ENCODE measurements at places on chromosomes 5 and 9.

DNA sequence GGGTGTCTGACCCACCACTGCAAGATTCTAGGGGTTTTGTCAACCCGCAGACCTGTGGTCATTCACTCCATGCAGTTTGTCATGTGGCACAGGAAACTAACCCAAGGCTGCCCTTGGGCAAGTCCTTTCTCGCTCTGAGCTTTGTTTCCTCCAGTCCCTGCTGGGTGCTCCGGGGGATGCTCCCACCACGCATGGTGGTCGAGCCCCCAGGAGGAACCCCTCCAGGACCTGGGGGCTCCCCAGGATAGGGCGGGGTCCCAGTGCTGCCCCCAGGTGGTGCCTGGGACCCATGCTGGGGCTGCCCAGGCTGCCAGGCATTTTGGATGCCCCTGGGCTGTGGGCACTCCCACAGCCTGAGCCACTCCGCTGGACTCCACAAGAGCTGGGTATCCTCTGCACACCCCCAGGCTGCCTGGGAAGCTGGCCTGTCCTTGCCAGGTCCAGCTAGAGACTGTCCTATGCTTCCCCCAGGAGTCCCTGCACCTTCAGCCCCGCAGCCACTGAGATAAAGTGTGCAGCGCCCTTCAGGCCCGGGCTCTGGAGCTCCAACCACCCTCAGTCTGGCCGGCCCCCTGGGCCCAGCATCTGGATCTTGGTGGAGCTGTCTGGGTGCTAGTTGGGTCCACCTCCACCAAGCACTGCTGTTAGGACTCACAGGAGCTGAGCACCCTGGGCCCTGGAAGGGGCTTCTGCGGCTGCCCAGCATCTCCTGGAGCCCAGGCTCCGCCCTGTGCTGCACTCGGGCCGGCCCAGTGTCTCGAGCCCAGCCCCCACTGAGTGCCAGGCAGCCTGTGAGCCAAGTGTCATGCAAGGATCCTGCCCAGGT, 104.3 kb downstream of the PHF2 start:
- peak; percentile 42 for DNase-seq

DNA sequence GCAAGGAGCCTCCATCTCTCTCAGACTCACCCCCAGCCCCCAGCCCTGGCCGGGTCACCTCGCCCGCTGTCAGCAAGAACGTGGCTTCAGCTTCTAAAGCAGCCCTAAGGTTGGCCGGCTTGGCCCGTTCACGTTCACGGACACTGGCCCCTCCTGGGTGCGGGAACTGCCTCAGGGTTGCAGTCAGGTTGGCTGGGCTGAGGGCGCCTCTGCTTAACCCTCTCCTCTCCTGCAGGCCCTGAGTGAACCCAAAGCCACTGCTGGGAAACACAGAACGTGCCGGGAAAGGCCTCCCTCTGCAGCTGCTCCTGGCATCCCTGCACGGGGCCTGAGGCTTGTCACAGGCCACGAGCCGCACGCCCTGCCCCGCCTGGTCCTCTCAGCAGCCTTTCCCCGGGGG, 40.1 kb upstream of the UBAC1 start:
- no peak for DNase-seq

DNA sequence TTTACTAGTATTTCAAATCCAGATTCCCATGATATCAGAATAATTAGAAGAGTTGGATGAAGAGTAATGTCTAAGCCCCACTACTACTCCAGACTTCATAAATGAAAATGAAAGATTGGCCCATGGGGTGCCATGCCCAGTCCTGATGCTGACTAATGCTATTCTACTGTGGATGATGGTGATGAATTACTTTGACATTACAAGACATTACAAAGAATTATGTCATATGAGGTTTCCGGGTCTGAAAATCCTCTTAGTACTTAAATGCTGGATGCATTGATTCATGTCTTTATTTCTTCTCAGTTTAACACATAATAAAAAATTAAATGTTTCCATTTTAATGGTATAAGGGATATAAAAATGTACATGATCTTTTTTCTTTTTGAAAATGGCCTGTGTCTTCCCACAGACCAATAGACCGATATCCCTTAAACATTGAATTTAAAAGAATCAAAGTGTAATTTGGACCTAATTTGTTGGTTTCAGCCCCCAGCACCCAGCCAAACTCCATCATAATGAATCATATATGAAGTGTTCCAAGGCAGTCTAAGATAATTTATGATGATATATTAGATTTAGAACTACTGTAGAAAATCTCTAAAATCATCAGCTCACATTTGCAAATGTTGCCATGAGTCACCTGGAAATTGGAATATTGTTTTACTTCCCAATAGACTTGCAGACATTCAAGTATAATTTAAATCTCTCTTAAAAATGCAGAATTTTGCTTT, 223.6 kb upstream of the SGCD start:
- no peak for DNase-seq

DNA sequence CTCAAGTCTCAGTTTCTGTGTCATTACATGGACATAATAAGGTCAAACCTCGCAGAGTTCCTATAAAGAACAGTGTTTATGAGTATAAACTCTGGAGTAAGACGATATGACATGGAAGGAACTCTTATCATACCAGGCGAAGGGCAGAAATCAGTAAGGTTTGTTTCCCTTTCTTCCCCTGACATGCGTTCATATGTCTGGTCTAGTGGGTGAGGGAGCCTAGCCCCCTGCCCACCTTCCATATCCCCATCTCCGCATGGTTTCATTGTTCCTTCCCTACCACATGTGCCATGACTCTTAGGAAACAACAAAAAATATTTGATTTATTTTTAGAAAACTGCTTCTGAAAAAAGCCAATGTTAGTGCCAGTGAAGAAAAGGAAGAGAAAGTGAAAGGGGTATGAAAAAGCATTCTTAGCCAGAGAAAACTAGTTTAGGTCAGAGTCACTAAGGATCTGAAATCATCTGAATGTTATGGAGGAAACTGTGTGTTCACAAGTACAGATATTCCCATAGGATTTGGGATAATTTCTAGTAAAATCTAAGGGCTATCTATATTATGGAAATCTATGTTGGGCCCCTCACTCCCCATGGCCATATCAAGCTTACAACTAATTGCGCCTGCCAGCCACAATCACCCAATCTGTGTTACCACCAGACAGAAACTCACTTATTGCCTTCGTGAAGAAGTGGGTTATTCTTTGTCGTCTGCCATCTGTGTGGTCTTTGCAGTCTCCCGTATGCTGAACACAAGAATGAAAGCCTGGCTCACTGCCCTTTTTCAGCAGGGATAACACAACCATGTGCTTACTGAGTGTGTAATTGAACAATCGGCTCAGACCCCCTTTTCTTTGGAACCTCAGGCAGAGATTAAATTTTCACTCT, 19.9 kb upstream of the HMHB1 start:
- DNase-seq, result no peak

- no peak for DNase-seq
Observed at GRCh38 chr5:76230711-76231285, 147.6 kb downstream of the SV2C start.

- no peak for DNase-seq
Observed at GRCh38 chr5:124679578-124680199, 66.8 kb downstream of the ZNF608 start.
